ENCODE measurements at places on chromosomes 2 and 18.

DNA sequence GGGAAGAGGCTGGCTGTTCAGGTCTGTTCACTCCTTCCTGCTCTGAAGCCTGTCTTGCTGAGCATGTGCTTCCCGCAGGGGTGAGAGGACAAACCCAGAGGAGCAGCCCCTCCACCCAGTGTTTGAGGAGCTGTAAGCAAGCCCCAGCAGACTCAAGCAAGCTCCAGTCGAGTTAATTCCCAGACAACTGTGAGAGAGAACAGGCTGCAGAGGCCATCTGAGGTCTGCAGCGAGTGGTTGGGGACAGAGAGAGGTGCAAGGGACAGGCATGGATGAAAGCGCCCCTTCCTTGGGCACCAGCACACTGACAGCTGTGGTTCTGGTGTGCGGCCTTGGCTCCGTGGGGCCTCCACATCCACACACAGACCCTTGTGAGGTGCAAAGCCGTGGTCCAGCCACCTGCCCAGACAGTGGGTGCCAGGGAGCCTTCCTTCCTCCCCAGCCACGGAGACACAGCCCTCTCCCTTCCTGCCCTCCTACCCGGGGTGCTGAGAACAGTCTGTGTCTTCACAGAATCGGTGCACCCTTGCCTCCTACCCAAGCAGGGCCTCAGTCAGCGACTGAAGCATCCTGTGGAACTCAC, 36.2 kb downstream of the MAL start:
- peak; percentile 40 for DNase-seq

DNA sequence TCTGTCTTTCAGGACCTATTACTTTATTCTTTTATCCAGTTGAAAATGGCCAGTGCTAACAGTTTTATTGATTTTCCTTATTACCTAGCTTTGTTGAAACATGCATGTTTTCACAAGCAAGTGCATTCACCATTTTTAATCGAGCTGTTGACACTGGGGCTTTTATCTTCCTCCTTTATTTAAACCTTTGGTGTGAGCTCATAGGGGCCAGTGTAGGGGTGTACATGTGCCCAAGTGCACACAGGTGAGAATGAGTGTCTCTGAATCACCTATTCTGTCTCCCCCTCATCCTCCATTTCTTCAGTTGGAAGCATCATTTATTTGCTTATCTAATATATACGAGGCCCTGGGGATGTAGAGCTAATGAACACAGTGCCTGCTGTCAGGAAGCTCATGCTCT, 199.1 kb downstream of the PRKCE start:
- DNase-seq = no peak

GRCh38 chr18:68121308-68121707, 593.6 kb downstream of the TMX3 start:
- no peak for DNase-seq

- DNase-seq = no peak
These were observed 158.9 kb downstream of the MSH2 start for GRCh38 chr2:47561906-47562305.

DNA sequence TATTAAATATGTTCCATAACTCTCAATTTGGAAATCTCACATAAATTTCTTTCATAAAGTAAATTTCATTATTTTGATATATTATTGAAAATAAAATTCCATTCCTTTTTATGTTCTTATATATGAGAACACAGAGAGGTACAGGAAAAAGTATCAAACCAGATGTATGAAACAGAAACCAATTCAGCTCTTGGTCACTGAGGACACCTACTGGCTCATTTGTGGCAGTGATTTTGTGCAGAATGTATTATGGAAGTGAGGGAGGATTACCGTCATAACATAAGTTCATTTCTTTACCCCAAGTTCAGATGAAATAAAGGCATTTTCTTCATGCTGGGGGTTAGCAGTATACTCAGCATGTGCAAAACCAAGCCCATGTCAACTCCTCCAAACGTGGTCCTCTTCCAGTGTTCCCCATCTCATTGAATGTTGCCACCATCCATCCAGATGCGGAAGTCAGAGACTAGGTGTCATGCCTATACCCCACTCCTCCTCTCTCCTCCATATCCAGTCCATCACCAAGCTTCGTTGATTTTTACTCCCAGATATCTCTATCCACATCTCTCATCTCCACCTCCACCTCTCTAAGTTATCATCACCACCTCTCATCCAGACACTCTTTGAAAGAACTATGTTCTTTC, 41.7 kb upstream of the MALL start:
- DNase-seq = peak; percentile 27

DNA sequence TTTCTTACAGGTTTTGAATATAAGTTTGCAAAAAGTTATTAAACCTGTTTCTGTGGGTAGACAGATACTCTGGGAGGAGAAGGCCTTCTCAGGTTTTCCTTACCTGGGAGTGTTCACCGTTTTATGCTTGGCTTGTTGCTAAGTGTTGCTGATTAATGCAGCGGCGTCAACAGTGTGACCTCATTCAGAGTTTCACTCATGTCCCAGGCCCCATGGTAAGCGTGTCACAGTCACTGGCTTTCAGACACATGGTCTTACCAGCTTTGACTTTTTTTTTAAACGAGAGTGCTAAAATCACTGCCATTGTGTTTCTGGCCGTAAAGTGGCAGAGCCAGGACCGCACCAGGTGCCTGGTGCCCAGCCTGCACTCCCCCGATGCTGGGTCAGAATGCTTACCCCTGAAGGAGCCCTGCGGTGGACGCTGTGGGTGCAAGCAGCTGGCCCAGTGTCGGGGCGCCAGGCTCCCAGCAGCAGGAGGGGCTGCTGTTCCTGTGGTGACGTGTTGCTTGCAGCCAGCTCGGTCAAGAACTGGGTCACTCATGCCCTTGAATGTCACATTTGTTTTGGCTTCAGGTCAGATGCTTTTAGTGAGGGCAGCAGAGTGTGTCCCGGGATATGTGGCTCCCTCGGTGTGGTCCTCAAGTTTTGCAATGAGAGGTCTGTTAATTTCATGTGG, 3.5 kb downstream of the CAPN10 start:
- DNase-seq = no peak

DNA sequence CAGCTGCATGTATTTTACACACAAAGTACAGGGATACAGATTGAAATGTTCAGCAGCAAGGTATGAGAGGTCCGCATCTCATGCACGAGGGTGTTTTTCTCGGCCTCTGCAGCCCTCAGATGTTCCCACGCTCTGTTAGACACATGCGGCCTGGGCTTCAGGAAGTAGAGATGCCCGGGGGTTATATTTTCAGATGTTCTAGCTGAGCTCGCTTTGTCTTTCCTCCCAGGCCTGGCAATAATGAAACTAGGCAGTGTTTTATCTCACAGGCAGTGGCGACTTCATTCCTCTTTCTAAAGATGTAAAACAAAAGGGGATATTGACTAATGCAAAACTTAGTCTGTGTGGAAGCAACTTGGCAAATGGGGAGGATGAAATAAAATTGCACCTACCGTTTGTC, 190.7 kb downstream of the GBX2 start:
- DNase-seq = no peak

DNA sequence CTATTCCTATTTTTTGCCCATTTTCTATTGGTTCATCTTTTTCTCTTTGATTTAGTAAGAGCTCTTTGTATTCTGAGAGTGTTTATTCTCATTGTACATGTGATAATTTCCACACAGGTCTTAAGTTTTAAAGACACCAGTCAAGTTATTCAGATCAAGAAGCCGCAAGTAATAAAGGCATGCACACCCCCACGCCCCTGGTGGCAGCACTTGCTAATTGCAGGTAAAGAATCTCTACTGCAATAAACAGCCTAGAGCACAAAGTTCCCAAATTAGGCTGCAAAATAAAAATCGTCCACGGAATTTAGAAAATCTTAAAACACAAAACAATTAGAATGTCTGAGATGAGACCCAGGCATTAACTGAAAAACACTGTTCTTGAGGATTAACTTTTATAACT, 45.2 kb downstream of the ST3GAL5 start:
- DNase-seq = no peak

DNA sequence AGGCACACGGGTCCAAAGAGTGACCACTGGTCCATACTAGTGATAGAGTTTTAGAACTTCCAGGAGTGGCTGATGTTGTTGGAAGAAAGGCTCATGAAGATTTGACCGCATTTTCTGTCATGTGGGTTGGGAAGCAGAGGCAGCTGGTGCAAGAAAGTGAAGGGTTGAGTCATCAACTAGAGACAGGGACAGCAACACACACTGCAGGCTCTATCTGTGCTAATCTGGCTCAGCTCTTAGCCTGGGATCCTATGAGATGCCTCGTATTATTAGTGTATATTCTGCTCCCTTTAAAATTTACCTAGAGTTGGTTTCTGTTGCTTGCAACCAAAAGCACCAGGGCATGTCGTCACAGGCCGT, 2.5 kb upstream of the SH3RF3 start:
- DNase-seq = no peak

DNA sequence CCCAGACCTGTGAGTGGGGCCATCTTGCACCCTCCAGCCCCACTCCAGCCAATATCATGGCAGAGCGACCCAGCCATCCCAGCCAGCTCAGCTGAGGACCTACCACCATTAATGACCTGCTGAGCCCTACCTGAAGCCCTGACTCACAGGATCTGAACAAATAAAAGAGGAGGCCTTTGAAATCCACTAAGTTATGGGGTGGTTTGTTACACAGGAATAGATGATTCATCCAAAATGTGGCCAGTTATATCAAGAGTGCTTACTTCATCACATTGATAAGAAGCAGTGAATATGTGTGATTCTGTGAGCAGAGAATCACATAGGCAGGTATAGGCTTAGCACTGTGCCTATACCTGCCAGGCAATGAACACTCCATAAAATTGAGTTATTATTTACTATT, 34.7 kb upstream of the FAM124B start:
- no peak for DNase-seq

GRCh38 chr2:178756843-178757242, 50.4 kb downstream of the TTN start:
- DNase-seq = no peak

GRCh38 chr2:230668939-230669303, 43.7 kb upstream of the CAB39 start:
- no peak for DNase-seq

- no peak for DNase-seq
These were observed 144.4 kb downstream of the MBP start for GRCh38 chr18:76988031-76988826.

- DNase-seq = no peak
These were observed 108.4 kb downstream of the COL6A3 start for GRCh38 chr2:237305579-237305978.

- DNase-seq = no peak
These were observed 10.1 kb downstream of the THADA start for GRCh38 chr2:43585708-43586107.

DNA sequence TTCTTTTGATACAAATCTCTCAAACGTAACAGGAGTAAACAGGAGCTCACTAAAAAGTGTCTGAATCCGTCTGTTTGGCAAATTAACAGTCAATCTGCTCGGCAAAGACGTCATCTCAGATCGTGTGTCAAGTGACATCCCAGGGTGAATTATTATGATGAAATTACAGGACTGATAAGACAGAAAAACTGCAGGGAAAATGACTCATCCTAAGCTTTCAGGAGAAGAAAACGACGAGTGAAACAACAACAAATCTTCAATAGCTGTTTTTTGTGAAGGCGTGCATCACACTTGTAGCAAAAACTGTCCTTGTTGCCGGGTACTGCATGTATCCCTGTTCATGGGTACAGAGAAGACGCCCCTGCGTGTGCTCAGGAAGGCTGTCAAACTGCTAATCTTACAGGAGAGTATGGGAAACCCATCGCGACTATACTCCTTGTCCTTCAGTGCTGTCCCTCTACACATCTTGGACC, 24.9 kb downstream of the EPB41L3 start:
- DNase-seq = no peak

DNA sequence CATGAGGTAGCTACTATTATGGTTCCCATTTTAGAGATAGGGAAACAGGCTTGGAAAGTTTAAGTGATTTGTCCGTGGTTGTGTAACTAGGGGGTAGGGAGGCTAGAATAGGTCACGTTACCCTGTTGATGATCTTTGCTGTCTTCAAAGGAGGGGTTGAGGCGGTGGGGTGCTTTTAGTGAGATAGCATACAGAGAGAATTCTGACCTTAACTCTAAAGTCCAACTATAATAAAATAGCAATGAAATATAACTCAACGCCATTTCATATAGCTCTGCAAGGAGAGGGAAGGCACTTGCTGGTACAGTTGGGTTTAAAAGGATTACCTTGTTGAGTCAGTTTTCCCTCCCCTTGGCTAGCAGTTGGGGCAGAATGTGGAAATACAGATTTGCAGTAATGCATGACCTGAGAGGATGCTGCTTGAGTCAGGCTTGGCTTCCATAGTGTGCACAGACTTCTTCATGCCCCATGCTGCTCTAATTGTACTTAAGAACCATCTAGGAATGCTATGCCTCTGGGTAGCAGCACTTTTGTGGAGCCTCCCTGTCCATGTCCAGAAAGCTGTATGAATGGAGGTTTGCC, 143.9 kb downstream of the LTBP1 start:
- no peak for DNase-seq

DNA sequence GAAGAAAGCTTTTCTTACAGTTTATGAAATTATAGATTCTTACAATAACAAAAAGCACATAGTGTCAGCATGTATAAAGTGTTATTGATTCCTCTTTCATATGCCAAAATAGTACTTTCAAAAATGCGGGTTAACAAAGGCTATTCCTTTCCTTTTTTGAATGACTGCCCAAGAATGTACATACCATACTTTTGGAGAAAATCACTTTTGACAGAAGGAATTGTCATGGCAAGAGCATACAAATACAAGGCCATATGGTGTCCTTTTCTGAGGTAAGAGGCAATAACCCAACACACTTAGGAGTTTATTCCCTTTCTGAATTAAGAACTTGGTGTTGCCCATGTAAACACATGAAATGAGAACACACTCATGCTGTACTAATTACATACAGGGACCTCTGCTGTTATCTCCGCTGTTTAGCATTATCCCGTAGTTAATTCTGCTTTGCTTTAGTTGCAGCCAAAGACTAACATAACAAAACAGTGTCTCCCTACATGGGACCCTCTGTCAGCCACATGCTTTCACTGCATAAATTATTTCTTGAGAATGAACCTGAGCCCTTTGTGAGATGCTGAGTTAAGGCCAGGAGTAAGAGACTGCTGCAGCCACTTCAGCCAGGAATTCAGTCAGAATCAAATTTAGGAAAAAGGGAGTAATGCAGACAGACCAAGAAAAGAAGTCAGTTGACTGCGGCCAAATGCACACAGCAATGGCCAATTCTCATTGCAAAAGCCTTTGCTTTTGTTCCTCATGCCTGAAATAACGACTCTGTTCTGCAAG, 67.0 kb downstream of the CDH2 start:
- no peak for DNase-seq

GRCh38 chr2:118986738-118987137, 44.7 kb downstream of the MARCO start:
- no peak for DNase-seq
